ENCODE measurements at places on chromosomes 5 and 9. TPM values are rescaled to one million over a fixed set of nuclear protein-coding genes. Genes with fewer than 3 reads are reported as not detected.

DNA sequence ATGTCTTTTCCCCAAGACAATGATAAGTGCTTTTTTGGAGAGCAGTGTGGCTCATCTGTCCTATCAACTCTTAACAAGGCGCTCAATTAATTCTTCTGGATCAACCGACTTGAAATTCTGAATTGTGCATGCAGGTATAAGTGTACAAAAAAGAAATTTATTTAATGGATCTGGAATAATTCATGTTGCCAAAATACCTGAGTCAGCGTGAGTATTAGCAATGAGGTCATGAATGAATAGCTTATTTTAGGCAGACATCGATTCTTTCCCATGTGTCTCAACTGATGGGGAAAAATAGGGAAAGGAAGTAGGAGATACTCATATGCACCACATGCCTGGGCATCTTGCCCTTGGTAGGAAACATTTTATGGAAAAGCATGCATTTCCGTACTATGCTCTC lies 68.0 kb downstream of the C6 start:
- DNase-seq, result no peak

The WDR38 gene
- polyA plus RNA-seq, result not detected

DNA sequence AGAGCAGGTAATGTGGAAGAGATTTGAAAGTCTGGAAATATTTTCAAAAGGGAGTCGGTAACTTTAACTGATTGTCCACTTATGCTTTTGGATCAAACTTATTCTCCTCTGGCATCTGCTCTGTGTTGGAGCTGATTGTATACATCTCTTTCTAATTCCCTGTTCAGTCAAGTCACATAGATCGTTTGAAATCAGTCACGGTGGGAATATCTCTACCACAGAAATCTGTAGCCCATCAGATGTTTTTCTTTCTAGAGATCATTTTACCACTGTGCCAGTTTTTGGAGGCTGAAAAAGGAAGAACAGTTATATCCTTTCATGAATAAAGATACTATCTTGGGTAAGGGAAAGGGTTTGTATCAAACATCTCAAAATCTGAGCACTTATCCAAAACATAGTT lies 1853.3 kb downstream of the EFNA5 start:
- DNase-seq, result no peak

- no peak for DNase-seq
Observed at GRCh38 chr9:127788337-127789011, 2.6 kb downstream of the CDK9 start.

DNA sequence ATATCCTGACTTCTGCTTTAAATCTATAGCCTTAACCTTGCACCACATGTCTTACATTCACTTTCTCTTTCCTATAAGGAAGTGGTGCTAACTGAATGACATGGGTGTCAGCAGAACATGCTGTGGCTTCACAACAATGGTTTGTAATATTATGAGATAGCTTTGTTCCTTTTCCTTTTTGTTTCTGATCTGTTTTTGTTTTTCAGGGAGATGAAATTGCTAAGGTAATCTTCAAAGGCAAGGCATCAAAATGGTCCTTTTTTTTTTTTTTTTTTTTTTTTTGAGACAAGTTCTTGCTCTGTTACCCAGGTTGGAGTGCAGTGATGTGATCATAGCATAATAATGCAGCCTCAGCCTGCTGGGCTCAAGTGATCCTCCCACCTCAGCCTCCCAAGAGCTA lies 53.6 kb upstream of the RANBP6 start:
- no peak for DNase-seq

DNA sequence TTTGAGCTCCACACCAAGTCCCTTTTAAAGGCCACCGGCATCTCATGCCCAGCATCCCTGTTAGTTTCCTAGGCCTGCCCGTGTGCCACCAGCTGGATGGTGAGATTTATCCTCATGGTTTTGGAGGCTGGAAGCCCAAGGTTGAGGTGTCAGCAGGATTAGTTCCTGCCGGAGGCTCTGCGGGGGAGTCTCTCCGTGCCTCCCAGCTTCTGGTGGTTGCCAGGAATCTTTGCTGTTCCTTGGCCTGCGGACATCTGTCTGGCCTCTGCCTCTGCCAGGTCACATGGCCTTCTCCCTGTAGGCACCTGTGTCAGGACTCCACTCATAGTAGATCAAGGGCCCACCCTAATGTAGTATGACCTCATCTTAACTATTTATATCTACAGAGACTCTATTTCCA lies 45.4 kb downstream of the JADE2 start:
- no peak for DNase-seq

The SHISAL2B gene
- 0.06 TPM for polyA plus RNA-seq
